Activated CD4-positive, CD25-positive, alpha-beta regulatory T cell treated with anti-CD3 and anti-CD28 coated beads, Interleukin-2, amount 50 U/mL, for 72 hours (primary cell): ENCODE measurements at places on chromosomes 5 and 9.
A peak's percentile ranks its signal among the peaks of the same experiment; 100 is the strongest.

GRCh38 chr5:135012033-135012588, 21.9 kb downstream of the PITX1 start:
- no peak for DNase-seq

DNA sequence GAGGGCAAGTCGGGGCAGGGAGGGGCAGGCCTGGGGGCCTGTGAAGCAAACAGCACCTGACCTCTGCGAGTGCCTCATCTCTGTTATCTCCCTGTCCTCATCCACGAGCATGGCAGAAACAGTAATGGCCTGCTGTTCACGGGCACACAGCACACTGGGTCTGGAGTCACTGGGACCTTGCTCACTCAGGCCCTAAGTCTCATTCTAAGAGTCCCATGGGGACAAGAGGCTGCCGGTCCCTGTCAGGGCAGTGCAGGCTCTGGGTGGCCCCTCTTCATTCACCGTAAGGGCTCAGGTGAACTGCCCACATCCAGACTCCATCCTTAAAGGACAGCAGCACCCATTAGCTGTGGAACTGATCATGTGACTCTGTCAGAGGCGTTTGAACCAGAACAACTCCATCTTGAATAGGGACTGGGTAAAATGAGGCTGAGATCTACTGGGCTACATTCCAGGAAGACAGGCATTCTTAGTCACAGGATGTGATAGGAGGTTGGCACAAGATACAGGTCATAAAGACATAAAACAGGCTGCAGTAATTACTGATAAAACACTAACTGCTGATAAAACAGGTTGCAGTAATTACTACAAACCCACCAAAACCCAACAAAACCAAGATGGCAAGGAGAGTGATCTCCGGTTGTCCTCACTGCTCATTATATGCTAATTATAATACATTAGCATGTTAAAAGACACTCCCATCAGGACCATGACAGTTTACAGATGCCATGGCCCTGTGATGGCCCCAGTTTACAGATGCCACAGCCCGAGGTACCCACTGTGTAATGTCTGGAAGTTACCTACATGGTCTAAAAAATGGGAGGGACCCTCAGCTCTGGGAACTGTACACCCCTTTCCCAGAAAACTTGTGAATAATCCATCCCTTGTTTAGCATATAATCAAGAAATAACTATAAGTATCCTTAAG, 28.7 kb downstream of the BICD2 start:
- no peak for DNase-seq

GRCh38 chr9:123679330-123679987, 250.5 kb downstream of the DENND1A start:
- no peak for DNase-seq

- DNase-seq = no peak
Observed at GRCh38 chr9:81529556-81530193, 159.7 kb downstream of the TLE1 start.

- no peak for DNase-seq
Observed at GRCh38 chr9:129745200-129745599, 7.6 kb downstream of the PTGES start.

- no peak for DNase-seq
Observed at GRCh38 chr9:89659891-89660685, 55.3 kb downstream of the GADD45G start.

- no peak for DNase-seq
Observed at GRCh38 chr9:18786911-18787650, 245.9 kb downstream of the SAXO1 start.

- DNase-seq = no peak
Observed at GRCh38 chr9:137813167-137813566, 64.4 kb upstream of the CACNA1B start.

DNA sequence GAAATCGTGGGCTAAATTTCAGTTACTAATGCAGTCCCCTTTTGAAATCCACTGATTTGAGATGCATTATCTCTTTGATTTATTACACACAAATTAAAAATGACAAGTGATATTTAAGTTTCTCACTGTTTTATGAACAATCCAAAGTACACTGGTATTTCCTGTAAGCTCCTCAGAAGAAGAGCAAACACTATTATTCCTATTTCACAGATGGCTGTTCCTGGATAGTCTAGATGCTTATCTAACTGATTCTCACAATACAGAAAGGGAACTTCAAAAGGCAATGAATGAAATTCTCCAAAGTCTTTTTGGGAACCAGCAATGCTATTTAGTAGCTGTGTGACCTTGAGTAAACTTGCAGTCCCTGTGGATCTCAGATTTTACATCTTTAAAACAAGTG, 404.7 kb upstream of the DAB2 start:
- no peak for DNase-seq

DNA sequence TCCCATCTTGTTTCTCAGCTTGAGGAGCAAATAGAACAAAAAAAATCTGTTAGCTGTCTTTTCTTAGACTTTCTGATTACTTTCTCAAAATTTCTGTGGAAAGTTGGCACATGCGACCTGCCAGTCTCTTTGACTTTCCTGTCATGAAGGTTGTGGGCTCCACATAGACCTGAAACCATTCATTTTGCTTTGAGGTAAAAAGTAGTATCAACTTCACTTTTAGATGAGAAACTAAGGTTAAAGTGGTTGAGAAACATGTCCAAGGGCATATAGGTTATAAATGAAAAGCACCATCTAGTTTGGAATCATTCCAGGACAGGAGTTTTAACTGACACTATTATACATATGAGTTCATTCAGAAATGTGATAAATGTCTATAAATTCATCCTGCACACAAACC, 42.7 kb downstream of the ST8SIA4 start:
- DNase-seq = no peak

DNA sequence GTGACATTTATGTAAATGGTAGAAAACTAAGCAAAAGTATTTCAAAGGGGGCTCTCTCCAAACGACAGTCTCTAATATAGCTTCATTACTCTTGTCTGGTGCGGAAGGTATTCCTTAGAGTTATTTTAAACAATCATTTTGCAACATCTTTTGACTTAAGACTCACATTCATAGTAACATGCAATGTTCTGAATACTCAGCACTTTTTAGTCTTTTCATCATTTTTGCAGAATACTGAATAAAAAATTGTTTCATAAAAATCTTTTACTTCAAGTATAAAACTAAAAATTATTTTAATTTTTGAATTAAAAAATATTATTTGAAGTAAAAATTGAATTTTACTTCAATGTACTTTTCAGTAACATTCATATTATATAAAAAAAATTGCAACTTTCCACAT, 321.1 kb downstream of the PLK2 start:
- no peak for DNase-seq

GRCh38 chr9:33129886-33130881, 37.0 kb downstream of the B4GALT1 start:
- no peak for DNase-seq

DNA sequence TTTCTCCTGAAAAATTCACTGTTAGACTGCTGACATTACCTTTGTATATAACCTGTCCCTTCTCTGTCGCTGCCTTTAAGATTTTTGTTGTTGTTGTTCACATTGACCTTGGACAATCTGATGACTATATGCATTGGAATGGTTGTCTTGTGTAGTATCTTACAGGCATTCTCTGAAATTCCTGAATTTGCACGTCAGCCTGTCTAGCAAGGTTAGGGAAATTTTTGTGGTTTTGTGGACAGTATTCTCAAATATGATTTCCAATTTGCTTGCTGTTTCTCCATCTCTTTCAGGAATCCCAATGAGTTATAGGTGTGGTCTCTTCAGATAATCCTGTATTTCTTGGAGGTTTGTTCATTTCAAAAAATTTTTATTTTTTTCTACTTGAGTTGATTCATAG, 140.8 kb downstream of the PRR16 start:
- no peak for DNase-seq

DNA sequence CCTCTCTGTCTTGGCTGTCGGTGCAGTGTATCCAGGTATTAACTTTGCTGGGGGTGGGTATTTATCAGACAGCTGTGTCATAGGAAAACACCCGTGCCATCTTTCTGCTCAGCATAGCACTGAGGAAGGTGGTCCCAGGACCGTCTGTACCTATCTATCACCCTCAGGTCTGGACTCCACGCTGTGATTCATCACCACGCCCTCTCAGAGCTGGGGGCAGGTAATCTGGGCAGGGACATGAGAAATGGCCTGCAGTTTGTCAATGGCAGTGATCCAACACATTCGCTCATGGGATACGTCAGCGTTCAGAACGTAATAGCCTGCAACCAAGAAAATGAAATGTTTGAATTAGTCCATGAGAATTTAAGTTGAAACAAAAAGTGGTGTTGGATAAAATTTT, 151.6 kb upstream of the MAP1B start:
- no peak for DNase-seq

- no peak for DNase-seq
Observed at GRCh38 chr5:180090769-180091546, 19.4 kb upstream of the RNF130 start.

GRCh38 chr5:127186657-127187056, 103.9 kb upstream of the MEGF10 start:
- no peak for DNase-seq

DNA sequence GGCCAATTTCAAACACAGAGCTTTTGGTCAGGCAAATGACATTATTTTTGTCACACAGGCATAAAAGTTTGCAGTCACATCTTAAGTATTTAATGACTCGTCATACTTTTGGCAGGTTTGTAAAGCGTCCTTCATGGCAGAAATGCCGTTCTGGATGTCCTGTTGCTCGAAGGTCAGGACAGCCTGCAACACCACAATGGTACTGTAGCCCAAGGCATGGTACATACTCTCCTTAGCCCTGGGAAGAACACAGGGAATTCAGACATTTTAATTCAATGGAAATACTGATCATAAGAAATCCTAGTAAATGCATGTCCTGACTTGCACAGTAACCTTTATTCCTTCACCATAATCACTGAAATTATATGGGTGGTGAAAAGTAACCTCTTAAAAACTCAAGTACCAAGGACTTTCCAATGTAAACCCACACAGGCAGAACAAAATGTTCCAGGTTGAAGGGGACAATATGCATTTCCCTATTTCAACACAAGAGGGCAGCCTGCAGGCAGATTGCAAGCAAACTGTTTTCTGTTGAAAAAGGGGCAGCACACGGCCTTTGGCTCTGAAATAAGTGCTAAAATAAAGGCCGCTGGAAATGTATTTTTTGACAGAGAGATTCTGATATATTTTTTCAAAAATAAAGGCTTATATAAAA, 95.7 kb downstream of the TTC39B start:
- peak; percentile 33 for DNase-seq

- no peak for DNase-seq
Observed at GRCh38 chr9:135822374-135822755, 85.0 kb downstream of the CAMSAP1 start.

DNA sequence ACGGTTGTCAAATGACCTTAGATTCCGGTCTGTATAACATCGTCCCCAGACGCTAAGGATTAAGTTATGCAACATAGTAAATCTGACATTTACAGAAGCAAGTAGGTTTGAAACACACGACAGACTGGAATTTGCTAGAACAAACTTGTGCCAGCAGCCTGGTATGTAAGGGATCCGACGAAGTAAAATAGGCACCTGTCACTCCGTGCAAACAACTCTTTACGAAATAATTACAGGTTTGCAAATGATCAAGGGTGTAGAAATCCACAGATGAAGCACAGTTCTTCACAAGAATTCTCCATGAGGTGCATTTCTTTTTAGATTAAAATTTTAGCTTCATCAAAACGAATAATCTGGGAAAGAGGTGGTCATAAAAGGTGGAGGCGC, 508 bp downstream of the MOCS2 start:
- no peak for DNase-seq
